Stimulated activated CD4-positive, alpha-beta T cell treated with anti-CD3 and anti-CD28 coated beads, Interleukin-1b, Interleukin-23, amount 100 ng/mL, for 4 hours (primary cell): ENCODE measurements at places on chromosomes 12 and 14.

- no peak for DNase-seq
Observed at GRCh38 chr12:5561057-5561456, 129.1 kb downstream of the NTF3 start.

DNA sequence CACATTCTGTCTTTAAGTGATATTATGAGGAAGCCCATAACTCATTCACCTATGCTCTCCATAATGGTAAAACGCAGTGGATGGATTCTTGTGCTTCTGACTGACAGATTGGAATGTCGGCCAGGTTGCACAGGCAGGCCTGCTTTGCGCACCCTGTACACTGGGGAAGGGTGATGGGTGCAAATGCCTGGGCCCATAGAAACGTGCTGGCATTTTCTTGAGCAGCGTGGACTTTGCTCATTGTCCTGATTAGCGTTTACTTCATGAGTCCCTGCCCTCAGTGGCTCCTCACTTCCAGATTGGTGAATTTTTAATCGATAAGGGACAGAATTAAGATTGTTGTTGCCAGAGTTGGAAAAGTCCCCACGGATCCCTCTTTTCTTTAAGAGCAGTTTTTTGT, 80.9 kb upstream of the TRAF3 start:
- DNase-seq = no peak

GRCh38 chr12:125185740-125186470, 120.7 kb downstream of the AACS start:
- DNase-seq = peak; percentile 11

- DNase-seq = no peak
Observed at GRCh38 chr14:66225337-66225736, 260.8 kb upstream of the CCDC196 start.

DNA sequence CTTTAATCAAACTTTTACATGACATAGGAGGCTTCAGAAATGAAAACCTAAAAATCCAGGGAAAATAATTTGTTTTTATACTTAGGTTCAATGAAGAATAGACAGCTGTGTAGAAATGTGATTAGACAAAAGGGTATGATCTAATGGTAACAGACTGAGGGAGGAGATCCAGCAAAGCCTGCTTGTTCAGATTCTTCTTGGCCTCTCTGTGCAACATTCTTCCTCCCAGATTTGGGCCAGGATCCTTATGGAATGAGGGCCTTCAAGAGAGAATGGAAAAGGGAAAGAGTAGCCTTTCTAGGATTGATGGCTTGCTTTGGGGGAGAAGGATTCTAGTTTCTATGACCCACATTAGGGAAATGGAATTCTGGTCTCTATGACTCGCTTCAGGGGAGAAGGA, 94.5 kb upstream of the G2E3 start:
- DNase-seq = no peak

- DNase-seq = no peak
Observed at GRCh38 chr14:68791902-68792677, 777 bp downstream of the ZFP36L1 start.
